PC-3 (cell line): ENCODE measurements at places on chromosomes 5 and 9. TPM values are rescaled to one million over a fixed set of nuclear protein-coding genes. Genes with fewer than 3 reads are reported as not detected.
A peak's percentile ranks its signal among the peaks of the same experiment; 100 is the strongest.

Gene PLAC8L1
- 0.95 TPM in 1 of 2 replicates, not detected in the other for total RNA-seq

GRCh38 chr5:174751154-174752000, 27.0 kb downstream of the MSX2 start:
- H3K27me3 ChIP-seq = peaks cover 43% of the 10 kb centered on the region
- H3K4me1 ChIP-seq = no peaks in the 10 kb centered on the region
- peak overlapping the region; percentile 57 for H3K4me3 ChIP-seq
- no peak for DNase-seq
- no peak overlapping the region for H3K27ac ChIP-seq
- no peaks in the 10 kb centered on the region for H3K36me3 ChIP-seq

- DNase-seq = peak; percentile 64
- no peaks in the 10 kb centered on the region for H3K4me1 ChIP-seq
- no peaks in the 10 kb centered on the region for H3K36me3 ChIP-seq
Measured at GRCh38 chr5:69024241-69024651, 69.6 kb upstream of the SLC30A5 start.

DNA sequence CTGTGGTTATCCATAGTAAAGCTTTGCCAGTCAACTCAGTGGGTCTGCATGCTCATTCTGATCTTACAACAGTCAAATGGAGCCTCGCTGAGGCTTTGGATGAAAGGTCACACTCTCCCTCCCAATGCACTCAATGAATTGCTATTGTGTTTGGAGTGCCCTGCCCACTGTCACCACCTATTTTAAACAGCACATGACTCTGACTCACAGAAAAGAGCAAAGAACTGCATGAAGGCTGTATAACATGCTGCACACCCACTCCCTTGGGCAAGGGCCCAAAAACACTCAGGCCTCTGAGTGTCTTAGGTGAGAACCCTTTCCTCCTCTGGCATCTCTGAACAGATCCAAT, 118.7 kb upstream of the CCDC112 start:
- no peaks in the 10 kb centered on the region for H3K36me3 ChIP-seq
- H3K4me1 ChIP-seq = peaks cover 36% of the 10 kb centered on the region
- DNase-seq = peak; percentile 86
- no peak overlapping the region for H3K4me3 ChIP-seq
- H3K27me3 ChIP-seq = no peaks in the 10 kb centered on the region
- peak overlapping the region; percentile 58 for H3K27ac ChIP-seq

DNA sequence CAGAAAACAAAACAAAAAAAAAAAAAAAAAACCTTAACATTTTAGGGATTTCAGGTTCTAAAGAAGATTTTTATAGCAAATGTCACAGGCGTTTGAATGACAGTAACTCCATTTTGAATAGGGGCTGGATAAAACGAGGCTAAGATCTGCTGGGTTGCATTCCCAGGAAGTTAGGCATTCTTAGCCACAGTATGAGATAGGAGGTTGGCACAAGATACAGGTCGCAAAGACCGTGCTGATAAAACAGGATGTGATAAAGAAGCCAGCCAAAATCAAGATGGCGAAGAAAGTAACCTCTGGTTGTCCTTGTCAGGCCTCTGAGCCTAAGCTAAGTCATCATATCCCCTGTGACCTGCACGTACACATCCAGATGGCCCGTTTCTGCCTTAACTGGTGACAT, 425.6 kb upstream of the PTPRD start:
- H3K27me3 ChIP-seq = no peaks in the 10 kb centered on the region
- H3K27ac ChIP-seq = no peak overlapping the region
- H3K36me3 ChIP-seq = no peaks in the 10 kb centered on the region
- no peak overlapping the region for H3K4me3 ChIP-seq
- H3K4me1 ChIP-seq = no peaks in the 10 kb centered on the region

- H3K27me3 ChIP-seq = no peaks in the 10 kb centered on the region
- no peak overlapping the region for H3K4me3 ChIP-seq
- DNase-seq = no peak
- H3K36me3 ChIP-seq = no peaks in the 10 kb centered on the region
- H3K27ac ChIP-seq = no peak overlapping the region
Measured at GRCh38 chr5:135235551-135236227, 163.3 kb downstream of the MACROH2A1 start.

DNA sequence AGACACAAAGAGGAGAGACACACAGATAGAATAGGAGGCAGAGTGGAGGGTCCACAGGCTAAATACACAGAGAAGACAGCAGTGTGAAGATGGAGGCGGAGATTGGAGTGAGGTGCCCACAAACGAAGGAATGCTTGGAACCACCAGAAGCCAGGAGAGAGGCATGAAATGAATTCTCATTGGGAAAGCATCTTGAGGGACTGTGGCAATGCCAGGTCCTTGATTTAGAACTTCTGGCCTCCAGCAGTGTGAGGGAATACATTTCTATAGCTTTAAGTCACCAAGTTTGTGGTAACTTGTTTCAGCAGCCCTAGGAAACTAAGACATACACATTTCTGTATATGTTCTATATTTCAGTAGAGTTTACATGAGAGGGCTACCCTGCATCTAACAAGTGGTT, 396.6 kb upstream of the ZNF608 start:
- no peak overlapping the region for H3K4me3 ChIP-seq
- H3K27ac ChIP-seq = no peak overlapping the region
- no peaks in the 10 kb centered on the region for H3K36me3 ChIP-seq

DNA sequence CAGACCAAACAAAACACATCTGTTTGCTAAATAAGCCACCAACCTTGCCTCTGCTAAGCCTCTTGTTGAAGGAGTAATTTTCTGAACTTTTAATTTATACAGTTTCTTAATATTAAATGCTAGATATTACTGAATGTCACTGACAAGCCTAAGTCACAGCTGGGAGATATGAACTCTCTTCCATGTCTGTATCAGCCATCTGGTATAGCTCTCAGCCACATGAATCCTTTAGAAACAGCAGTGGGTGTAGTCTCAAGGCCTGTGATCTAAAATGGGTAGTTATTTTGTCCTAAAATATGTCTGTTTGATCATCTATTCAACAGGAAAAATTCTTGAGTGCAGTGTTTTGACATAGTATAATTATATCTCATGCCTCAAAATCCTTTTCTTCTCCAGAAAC, 97.2 kb downstream of the CAMK4 start:
- no peak overlapping the region for H3K27ac ChIP-seq
- no peak for DNase-seq
- no peaks in the 10 kb centered on the region for H3K36me3 ChIP-seq
- H3K27me3 ChIP-seq = peaks cover 22% of the 10 kb centered on the region
- no peak overlapping the region for H3K4me3 ChIP-seq
- no peaks in the 10 kb centered on the region for H3K4me1 ChIP-seq

Gene OR1Q1
- not detected in 2 replicates for total RNA-seq
